ENCODE measurements at places on chromosomes 1 and 21.

DNA sequence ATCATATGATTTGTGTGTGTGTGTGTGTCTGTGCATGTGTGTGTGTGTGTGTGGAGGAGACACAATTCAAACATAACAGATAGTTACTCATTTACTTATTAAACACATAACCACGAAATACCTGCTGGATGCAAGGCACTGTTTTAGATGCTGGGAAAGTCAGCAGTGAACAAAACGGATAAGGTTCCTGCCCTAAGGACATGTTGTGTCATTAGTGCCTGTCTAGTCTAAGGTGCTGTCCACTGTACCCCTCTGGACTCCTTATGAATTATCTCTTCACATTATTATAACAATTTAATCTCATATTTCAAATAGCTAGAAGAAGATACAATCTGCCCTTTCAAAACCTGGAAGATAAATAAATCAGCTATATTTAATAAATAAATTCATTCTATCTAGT, 162.4 kb downstream of the PLPPR5 start:
- no peak for DNase-seq

DNA sequence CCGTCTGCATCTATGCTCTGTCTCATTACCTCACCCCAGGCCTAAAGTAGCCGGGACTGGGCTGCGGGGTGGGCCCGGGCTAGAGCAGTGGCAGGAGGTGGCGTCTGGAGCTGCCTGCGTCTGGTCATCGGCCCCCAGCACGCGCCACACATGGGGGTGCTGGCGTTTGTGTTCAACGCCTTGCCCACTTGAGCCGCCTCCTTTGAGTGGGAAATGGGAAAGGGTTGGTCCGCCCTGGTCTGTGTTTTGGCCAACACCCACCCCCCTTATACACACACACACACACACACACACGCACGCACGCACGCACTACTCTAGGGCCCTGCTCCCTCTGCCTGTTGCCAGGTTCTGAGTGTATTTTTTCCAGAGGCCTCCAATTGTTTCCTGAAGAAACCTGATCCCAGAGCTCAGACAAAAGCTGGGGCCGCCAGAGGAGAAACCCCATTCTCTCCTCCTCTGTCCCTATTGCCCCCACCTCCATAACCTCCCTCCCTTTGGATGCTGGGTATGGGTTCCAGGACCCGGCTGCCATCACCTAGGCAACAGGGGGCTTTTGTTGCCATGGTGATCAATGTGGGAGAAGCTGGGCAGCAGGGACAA, 10.1 kb downstream of the VANGL2 start:
- DNase-seq: no peak

DNA sequence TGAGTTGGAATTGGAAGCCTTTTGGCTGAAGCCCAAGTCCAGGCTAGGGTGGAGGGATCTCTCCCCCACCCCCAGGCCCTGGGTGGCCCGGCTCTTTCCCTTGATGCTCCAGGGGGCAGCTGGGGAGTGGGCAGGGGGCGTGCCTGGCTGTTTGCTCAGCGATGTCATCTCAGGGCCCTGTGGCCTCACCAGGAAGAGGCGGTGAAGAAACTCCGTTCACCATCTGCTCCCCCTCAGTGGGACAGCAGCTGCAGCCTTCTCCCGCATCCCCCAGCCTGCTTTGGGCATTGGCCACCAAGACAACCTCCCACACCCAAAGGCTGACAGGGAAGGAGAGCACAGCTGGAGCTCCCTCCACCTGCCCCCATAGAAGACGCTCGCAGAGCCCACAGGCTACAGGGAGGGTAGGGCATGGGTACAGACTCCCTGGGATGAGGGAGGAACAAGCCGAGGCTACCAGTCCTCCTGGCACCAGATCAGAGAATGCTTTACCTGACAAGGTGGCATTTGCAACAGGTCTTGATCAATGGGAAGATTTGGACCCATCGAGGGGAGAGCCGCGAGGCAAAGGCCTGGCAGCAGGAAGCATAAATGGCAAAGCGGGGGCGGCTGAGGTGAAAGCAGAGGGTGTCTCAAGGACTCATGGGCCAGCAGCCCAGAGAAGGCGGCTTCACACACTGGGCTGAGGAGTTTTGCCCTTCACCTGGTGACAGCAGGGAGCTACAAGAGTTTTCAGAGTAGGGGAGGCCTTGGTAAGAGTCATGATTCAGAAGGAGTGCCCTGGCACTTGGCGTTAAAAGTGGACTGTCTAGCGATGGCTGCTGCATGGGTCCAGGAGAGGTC, 6.5 kb upstream of the GUCA2A start:
- DNase-seq: no peak

- no peak for DNase-seq
These were observed 27.5 kb downstream of the RGS8 start for GRCh38 chr1:182656842-182657397.

DNA sequence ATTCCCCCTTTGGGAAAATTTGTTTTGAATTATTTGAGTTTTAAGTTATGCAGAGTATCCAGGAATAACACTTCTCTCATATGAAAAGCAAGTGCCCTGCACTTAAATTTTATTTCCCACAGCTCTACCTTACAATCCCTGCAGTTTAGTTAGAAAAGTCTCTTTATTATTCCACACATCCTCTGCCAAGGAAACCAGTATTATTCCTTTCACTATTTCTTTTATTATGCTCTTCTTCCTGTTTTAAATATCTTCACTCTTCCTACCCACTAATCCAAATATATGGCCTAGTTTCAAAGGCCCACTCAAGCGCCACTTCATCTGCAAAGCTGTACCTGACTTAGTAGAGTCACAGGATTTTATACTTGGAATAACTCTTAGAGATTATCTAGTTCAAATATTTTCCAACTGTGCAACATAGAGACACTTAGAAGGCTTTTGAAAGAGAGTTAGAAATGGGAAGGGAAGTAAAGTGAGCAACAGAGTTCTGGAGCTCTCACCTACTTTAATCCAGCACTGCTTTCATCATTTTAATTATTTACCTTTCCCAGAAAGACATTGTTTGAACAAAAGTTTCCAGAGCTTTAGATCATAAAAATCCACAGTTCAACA, 97.2 kb upstream of the LYPLAL1 start:
- no peak for DNase-seq

- DNase-seq: no peak
These were observed 57.5 kb upstream of the IFFO2 start for GRCh38 chr1:19013826-19014548.

GRCh38 chr1:30971496-30971895, 62.9 kb upstream of the SDC3 start:
- DNase-seq: no peak

GRCh38 chr1:62299426-62300200, 19.6 kb downstream of the KANK4 start:
- DNase-seq: no peak

GRCh38 chr1:238753252-238753651, 633.1 kb upstream of the CHRM3 start:
- no peak for DNase-seq

DNA sequence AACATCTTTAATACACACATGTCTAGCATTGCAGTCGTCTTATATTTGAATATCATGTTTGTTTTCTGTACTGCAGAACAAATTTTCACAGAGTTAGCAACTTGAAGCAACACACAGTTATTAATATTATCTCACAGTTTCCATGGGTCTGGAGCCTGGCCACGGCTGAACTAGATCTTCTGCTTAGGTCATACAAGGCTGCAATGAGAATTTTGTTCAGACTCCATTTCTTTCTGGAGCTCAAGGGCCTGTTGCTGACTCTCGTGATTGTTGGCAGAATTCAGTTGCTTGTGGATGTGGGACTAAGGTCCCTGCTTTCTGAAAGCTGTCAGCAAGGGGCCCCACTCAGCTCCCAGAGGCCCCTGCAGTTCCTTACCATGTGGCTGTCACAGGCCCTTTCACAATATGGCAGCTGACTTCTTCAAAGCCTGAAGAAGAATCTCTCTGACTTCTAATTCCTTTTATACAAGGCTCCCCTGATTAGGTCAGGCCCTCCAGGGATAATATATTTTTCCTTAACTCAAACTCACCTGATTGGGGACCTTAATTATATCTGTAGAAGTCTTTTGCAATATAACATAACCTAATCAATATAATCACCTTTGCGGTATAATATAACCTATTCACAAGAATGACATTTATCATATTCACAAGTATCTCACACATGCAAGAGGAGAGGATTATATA, 296.3 kb downstream of the NFIA start:
- no peak for DNase-seq

- no peak for DNase-seq
These were observed 11.4 kb downstream of the PGBD5 start for GRCh38 chr1:230414694-230415093.

- no peak for DNase-seq
These were observed 4.6 kb upstream of the RAB4A start for GRCh38 chr1:229266274-229266673.

DNA sequence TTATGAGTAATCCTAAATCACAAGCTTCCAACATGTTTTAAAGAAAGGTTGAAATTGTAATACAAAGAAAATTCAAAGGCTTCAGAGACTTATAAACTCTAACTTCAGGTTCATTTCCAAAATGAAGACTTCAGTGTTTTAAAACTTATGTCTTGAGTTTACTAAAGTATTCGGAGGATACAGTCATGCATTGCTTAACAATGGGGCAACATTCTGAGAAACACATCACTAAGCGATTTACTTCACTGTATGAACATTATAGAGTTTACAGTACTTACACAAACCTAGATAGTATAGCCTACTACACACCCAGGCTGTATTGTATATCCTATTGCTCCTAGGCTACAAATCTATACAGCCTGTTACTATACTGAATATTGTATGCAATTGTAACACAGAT, 38.3 kb downstream of the CEP170 start:
- no peak for DNase-seq

GRCh38 chr1:8661185-8662110, 156.0 kb downstream of the RERE start:
- DNase-seq: no peak

GRCh38 chr21:42666023-42666747, 12.8 kb downstream of the PDE9A start:
- DNase-seq: no peak

DNA sequence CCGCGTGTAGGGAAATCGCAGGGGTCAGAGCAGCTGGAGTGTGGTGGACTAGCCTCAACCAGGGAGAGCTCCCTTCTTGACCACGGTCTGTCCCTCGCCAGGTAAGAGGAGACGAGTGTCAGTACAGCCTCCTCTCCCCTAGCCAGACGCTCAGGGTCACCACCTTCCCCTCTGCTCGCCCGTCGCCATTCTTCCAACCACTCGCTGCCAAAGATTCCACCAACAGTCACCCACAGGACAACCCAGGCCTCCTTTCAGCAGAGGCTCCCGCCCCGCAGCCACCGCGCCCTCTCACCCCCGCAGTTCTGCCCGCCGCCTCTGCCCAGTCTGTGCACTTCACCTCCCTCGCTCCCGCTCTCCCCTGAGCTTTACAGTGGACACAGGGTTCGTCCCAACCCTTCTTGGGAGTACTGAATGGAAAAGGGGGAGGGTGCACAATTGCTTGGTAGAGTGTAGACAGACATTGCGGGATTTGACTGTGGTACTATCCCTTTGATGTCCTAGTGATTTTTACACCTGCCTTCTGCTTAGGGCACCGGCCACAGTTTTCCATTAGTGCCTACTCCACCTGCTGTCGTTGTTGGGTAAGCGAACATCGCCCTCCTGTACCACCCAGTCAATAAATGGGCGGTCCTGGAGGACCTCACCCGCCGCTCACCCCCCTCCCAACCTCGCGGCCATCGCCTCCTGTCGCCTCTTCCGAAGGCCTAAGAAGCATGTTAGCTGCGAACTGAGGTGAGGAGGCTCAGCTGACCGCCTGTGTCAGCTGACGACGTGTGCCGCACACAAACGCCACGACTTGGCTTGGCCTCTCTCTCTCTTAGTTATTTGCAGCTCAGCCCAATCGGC, 9.2 kb upstream of the NBPF11 start:
- no peak for DNase-seq

GRCh38 chr21:39429445-39429844, 16.1 kb downstream of the LCA5L start:
- DNase-seq: no peak

GRCh38 chr1:8858112-8858668, 20.3 kb downstream of the ENO1 start:
- DNase-seq: no peak

DNA sequence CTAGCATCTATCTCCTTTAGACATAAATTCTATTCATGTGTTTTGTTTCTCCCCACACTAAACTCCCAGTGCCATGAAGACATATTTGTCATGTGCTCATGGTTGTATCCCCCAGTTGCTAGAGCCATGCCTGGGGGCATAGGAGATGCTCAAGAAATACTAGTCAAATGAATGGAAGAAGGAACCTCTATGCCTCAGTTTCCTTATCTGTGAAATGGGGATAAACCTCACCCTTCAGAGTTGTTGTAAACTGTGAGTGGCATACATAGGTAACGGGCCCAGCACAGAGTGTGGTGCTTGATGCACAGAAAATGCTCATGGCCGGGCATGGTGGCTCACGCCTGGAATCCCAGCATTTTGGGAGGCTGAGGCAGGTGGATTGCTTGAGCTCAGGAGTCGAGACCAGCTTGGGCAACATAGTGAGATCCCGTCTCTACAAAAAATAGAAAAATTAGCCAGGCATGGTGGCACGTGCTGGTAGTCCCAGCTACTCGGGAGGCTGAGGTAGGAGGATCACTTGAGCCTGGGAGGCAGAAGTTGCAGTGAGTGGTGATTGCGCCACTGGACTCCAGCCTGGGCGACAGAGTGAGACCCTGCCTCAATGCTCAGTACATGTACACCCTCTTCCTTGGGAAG, 8.7 kb downstream of the LDLRAD2 start:
- DNase-seq: no peak

DNA sequence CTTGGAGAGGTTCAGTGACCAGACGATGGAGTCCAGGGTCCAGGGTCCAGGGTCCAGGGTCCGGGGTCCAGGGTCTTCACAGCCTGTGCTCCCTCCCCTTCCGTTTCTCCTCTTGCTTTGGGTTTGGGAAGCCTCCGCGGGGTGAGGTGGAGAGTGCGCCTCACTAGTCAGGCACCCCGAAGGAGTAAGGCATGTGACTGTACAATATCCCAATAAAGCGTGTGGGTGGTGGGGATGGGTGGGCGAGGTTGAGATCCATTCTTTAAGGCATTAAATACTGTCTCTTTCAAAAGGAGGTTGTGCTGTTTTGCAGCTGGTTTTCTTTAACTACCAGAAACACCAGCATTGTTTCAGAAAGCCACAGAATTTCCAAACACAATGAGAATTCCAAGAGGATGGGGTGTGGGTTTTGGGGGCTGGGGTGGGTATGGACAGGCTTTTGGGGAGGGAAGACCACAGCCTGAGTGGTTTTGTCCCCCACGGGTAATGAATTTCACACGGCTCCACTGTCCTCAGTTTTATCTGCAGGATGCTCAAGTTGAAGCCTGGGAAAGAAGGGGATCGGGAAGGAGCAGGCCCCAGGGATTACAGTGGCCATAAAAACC, 65.7 kb downstream of the KIF26B start:
- DNase-seq: no peak

DNA sequence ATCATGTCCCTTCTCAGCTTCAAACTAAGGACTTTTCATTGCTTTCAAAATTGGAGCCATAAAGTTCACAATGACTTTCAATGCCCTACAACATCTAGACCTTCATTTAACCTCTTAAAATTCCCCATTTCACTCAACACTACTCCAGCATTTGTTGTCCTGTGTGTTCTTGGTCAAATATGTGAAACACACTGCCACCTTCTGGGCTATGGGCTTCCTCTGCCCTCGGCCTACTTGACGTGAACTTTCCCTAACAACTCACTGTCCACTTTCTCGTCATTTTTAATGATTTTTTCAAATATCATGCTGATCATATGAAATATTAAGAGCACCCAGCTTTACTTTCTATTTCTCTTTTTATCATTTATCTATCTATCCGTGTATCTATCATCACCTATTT, 2018.4 kb downstream of the NCAM2 start:
- no peak for DNase-seq
